ENCODE measurements at places on chromosomes 2 and 18.

GRCh38 chr2:219672406-219672805, 45.0 kb downstream of the SLC4A3 start:
- DNase-seq, result no peak

GRCh38 chr2:201709049-201709448, 10.6 kb upstream of the MPP4 start:
- no peak for DNase-seq

- no peak for DNase-seq
Observed at GRCh38 chr18:75023473-75023872, 185.5 kb downstream of the PTGR3 start.

GRCh38 chr2:237132799-237133198, 47.1 kb downstream of the COPS8 start:
- no peak for DNase-seq

DNA sequence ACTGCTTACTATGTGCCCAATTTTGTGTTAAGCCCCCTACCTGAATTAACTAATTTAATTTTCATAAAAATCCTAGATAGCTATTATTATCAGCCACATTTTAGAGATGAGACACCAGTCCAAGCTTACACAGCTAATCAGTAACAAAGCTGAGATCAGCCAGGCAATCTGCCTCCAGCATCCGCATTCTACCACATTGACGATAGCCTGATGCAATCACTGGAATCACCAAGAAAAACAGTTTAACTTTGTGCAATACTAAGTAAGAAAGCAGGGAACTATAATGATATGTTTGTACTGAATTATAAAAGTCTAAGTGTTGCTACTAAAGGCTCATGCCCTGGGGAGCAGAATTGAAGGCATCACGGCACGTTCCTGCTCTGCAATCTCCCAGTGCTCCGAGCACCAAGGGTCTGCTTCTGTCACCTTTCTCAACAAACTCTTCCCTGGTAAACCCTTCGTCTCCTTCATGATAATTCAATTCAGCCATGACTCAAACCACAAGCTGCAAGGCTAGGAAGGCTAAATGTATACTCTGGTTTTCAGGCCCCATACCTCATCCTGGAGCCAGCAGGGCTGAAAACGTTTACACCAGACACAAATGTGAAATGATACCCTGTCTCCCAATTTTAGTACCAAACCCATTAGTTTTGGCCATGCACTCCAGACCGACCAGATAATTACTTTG, 19.4 kb downstream of the KANSL3 start:
- DNase-seq, result no peak
